Right kidney (tissue), 9 donors: ENCODE measurements at places on chromosomes 1 and 21.

DNA sequence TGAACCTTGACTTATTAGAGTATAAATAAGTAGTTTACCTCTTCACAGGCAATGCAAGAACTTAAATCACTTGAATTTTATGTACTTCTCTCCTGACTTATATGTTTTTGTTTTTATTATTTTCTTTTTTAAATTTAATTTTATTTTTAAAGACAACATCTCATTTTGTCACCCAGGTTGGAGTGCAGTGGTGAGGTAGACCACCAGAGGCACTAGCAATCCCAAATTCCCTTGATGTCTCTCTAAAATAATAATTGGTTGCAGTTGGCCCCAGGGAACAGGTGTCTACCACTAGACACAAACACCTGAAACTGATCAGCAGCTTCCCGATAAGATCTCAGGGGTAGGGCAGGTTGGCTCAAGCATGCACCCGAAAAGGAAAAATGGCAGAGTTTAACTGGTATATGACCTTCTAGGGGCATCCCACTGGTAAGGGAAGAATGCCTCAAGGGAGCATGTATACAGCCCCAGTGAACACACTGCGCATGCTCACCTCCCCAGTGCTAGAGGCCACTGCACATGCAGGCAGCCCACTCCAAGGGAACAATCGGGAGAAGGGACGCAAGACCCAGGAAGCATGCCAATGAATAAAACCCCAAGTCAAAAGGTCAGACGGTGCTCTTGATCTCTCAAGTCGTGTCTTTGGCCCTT, 14.6 kb downstream of the EXOC8 start:
- no peak for DNase-seq

DNA sequence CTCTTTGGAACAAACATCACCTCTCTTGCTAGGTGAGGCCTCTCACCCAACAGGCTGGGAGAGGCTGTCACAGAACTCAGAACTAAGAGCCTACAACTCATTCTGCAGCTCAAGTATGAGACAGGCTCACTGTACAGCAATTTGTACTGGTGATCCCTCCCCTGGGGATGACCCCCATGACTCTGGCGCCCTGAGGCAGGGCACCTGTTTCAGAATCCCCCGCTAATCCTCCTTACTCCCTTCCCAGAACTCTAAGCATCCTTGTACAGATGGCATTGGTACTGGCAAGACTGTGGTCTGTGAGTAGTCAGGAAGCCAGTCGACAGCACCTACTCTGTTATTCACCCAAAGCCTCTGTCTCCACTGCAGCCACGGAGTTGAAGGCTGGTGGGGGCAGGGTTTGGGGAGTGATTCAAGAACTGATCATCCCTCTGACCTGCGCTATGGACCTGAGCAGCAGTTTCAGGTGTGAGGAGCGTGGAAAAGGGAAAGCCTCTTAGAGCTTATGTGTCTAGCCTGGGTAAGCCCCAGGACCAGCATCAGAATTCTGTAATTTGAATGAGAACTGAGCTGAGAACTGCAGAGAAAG, 655.5 kb downstream of the KIF26B start:
- DNase-seq: no peak

- no peak for DNase-seq
Observed at GRCh38 chr1:194161591-194161990, 975.2 kb upstream of the B3GALT2 start.

GRCh38 chr1:234994436-234995295, 134.0 kb downstream of the TOMM20 start:
- no peak for DNase-seq

- DNase-seq: no peak
Observed at GRCh38 chr1:113124366-113124765, 51.4 kb downstream of the LRIG2 start.

GRCh38 chr21:34642211-34643075, 26.4 kb upstream of the CLIC6 start:
- DNase-seq: no peak

GRCh38 chr1:177640687-177641086, 329.2 kb downstream of the SEC16B start:
- DNase-seq: no peak

GRCh38 chr1:75615613-75616435, 4.9 kb upstream of the SLC44A5 start:
- peak; percentile 61 for DNase-seq

- no peak for DNase-seq
Observed at GRCh38 chr1:35931446-35932157, 697 bp downstream of the AGO3 start.

GRCh38 chr1:68010090-68010489, 40.3 kb downstream of the DIRAS3 start:
- no peak for DNase-seq

GRCh38 chr1:245133995-245134715, 20.6 kb upstream of the KIF26B start:
- DNase-seq: no peak

- DNase-seq: no peak
Observed at GRCh38 chr1:216984536-216984935, 261.3 kb upstream of the ESRRG start.

GRCh38 chr1:73909043-73909562, 288.9 kb downstream of the LRRIQ3 start:
- DNase-seq: no peak

- DNase-seq: no peak
Observed at GRCh38 chr1:200512191-200512590, 102.4 kb upstream of the ZNF281 start.

DNA sequence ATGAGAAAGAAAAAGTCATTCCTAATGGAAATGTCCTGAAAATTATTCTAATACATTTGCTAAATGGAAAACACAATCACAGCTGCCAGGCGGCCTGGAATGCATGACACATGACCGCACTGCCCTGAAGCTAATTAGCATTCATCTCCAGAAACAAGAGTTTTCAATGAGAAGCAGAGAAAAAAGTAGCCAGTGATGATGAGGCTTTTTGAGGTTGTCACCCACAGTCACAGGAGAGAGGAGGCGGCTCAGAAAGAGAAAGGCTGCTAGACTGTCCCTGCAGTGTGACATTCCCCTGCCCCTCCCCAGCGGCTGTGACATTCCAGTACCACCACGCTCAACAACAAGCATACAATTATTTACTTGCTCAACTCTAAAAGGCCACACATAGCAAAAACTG, 122.9 kb upstream of the KRTAP19-8 start:
- peak; percentile 39 for DNase-seq

DNA sequence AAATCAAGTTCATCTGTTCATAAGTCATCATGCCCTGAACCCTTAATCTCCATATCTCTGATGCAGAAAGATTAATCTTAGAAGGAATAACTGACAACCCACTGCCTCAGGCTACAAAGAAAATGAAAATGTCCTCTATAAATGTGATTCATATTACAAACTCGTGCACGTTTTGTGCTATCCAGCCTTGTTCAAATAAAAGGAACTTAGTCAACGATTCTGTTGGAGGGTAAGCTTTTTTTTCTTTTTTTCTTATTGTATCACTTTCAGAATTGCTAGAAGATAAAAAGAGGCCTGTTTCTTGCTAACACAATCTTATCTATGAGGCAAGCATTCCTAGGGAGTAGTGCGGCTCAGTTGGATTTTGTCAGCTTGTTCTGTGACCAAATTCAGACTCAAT, 228.4 kb downstream of the TM2D1 start:
- DNase-seq: no peak

DNA sequence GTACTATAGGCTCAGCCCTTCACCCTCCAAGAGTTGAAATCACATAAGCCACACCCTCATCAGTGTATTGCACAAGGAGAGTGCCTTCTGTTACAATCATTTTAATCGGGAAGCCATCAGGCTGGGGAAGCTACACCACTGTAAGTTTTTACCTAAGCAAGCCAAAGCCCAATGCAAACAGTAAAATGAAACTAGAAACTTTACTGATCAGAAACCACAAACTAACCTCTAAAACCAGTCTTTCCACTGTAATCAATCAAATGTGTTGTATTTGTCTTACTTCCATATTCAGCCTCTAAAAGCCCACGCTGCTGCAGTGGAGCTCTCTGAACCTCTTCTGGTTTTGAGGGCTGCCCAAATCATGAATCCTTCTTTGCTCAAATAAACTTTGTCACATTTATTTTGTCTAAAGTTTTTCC, 26.2 kb downstream of the CAPN8 start:
- no peak for DNase-seq

GRCh38 chr1:183800449-183800848, 4.5 kb upstream of the RGL1 start:
- no peak for DNase-seq

GRCh38 chr1:150567341-150567716, 12.1 kb downstream of the MCL1 start:
- DNase-seq: peak; percentile 73

GRCh38 chr1:78553859-78554258, 63.1 kb downstream of the PTGFR start:
- DNase-seq: no peak

GRCh38 chr1:59967780-59968179, 41.2 kb upstream of the CYP2J2 start:
- DNase-seq: no peak

DNA sequence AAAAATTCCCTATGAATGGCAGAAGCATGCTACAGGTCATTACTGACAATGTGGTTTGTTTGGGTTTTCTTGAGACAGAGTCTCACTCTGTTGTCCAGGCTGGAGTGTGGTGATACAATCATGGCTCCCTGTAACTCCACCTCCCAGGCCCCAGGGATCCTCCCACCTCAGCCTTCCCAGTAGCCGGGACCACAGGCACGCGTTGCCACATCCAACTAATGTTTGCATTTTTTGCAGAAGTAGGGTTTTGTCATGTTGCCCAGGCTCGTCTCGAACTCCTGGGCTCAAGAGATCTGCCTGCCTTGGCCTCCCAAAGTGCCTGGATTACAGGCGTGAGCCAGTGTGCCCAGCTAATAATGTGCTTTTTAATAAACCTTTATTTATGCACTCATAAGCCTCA, 259.1 kb downstream of the NFIA start:
- DNase-seq: no peak

DNA sequence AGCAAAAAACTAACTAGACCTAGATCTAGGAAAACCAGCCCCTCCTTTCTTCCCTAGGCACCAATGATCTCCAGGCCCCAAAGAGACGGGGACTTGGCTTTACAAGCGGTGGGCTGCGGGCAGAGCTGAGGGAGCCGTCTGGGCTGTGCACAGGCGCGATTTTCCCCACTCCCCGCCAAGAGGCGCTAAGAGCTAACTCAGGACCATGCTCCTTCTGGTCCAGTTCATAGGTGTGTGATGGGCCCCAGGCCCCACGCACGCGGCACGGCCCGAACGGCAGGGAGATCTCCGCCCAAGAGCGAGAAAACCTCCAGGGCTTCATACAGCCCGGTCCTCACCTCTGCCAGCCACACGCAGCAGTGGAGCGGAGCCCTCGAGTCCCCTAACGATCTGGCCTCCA, 7.5 kb upstream of the GPR153 start:
- peak; percentile 57 for DNase-seq

DNA sequence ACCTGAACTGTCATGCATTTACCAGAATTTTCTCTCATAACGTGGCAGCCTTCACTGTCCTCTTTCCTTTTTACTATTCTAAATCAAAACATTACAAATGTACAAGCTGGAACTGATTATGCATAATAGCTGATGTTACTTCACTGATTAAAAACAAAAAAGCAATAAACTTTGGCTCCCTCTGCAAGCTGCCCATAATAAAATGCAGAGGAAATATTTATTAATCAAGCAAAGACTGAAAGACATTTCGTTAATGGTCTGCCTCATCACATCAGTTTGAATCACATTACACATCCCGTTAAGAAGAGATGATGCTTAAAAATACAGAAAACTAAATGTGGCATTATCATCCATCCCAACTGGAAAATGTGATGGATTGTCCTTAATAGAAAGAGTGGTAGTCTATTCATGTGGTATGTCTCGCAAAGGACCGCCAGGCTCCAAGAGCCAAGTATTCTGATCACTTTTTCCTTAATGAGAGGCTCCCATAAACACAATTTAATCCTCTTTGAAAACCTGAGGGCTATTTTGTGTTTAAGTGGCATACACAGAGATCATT, 225.3 kb downstream of the RGS7 start:
- DNase-seq: no peak

GRCh38 chr1:211900441-211900840, 69.9 kb upstream of the LPGAT1 start:
- DNase-seq: no peak

DNA sequence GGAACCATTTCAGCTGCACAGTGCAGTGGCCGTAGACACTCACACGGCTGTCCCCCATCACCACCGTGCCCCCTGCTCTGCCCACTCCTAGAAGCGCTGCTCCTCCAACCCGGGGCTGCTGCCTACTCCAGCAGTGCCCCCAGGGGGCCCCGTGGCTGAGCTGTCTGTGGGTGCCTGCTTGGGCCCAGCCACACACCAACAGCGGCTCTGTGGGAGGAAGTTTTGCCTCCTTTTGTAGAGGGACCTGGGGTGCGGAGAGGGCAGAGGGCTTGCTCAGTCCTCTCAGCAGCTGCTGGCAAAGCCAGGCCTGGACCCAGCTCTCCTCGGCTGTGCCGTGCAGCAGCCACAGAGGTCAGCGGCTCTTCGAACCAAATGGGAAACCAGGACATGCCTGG, 11.4 kb upstream of the LRRC3 start:
- no peak for DNase-seq

GRCh38 chr1:101247404-101248287, 10.8 kb downstream of the S1PR1 start:
- no peak for DNase-seq

DNA sequence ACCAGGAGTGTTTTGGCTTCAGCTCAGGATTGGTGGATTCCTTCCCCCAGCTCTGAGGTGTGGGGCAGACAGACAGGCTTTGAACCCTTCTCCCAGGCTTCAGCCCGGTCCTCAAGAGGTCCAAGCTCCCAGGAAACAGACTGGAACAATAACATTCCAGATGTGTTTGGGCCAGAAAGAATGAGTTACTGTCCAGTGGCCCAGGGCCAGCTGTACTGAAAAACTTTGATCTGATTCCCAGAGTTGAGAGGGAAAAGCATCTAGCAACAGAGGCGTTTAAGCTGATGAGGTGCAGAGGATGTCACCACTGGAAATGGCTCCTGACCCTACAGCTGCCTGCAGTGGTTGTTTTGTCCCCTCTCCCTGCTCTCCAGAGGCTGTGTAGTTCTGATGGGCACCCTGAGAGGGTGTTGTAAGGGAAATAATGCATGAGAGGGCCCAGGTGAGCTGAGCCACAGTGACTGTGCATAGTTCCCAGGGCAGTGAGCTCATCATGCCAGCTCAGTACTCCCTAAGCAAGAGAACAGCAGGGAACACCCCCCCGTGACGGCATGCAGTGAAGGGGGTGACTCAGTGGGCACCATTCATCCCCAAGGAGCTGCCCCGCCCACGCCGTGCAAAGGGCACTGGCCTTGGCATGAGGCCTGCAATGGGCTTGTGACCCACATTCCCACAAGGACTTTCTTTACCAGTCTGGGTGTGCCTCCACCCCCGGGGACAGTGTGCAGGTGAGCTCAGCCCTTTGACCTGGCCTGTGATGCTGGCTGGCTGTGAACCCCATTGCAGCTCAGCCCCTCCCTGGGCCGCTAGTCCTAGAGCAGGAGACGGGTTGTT, 13.8 kb upstream of the SFN start:
- DNase-seq: no peak
